Epithelial cell of umbilical artery (primary cell): ENCODE measurements at places on chromosomes 13 and 19. TPM values are rescaled to one million over a fixed set of nuclear protein-coding genes. Genes with fewer than 3 reads are reported as not detected.

The ZSCAN1 gene
- not detected in 2 replicates for total RNA-seq

The KLK15 gene
- not detected in 2 replicates for total RNA-seq

The ZNF610 gene
- total RNA-seq = 0.97 and 1.4 TPM in 2 replicates

The PROSER3 gene
- 2.6 and 4.0 TPM in 2 replicates for total RNA-seq

The ZNF560 gene
- total RNA-seq = not detected in 2 replicates

The C19orf18 gene
- total RNA-seq = not detected in 2 replicates

The TEX29 gene
- total RNA-seq = not detected in 2 replicates

The C2CD4C gene
- total RNA-seq = 0.30 and 1.6 TPM in 2 replicates

The CCL25 gene
- total RNA-seq = not detected in 2 replicates

The LYPD3 gene
- not detected in 2 replicates for total RNA-seq

The NEK5 gene
- under 0.01 and 0.30 TPM in 2 replicates for total RNA-seq

The SPACA4 gene
- not detected in 2 replicates for total RNA-seq

The ZNF726 gene
- total RNA-seq = 1.6 and 2.7 TPM in 2 replicates

The FXYD1 gene
- not detected in 2 replicates for total RNA-seq

The LPAR2 gene
- total RNA-seq = 0.30 and 0.32 TPM in 2 replicates

The PDCD5 gene
- total RNA-seq = 159 and 160 TPM in 2 replicates

The ACP7 gene
- total RNA-seq = under 0.01 TPM in 1 of 2 replicates, not detected in the other

The ODAD3 gene
- total RNA-seq = under 0.01 TPM in 1 of 2 replicates, not detected in the other

The IL4I1 gene
- 3.2 and 8.2 TPM in 2 replicates for total RNA-seq

The ALKBH7 gene
- 40.3 and 74.1 TPM in 2 replicates for total RNA-seq

The MBD3L3 gene
- not detected in 2 replicates for total RNA-seq

The HIF3A gene
- 0.97 and 7.0 TPM in 2 replicates for total RNA-seq

The NLRP7 gene
- not detected in 2 replicates for total RNA-seq

The VSIG10L gene
- under 0.01 and 0.15 TPM in 2 replicates for total RNA-seq

The LHFPL6 gene
- total RNA-seq = 10.4 and 24.8 TPM in 2 replicates

The CRB3 gene
- not detected in 2 replicates for total RNA-seq

The FRY gene
- total RNA-seq = 42.9 and 70.5 TPM in 2 replicates

The MCOLN1 gene
- total RNA-seq = 1.3 and 3.0 TPM in 2 replicates

The LILRB1 gene
- total RNA-seq = not detected in 2 replicates
